ENCODE measurements at places on chromosomes 3 and 15. TPM values are rescaled to one million over a fixed set of nuclear protein-coding genes. Genes with fewer than 3 reads are reported as not detected.
A peak's percentile ranks its signal among the peaks of the same experiment; 100 is the strongest.

Gene SNTN
- not detected for total RNA-seq

- peak; percentile 63 for DNase-seq
Observed at GRCh38 chr3:66259566-66260255, 38.9 kb downstream of the SLC25A26 start.

GRCh38 chr3:186983659-186984058, 53.3 kb downstream of the ST6GAL1 start:
- no peak for DNase-seq

Gene KLHL24
- 221 TPM for total RNA-seq

Gene MYL3
- 33.1 TPM for total RNA-seq

Gene TMEM207
- not detected for total RNA-seq

Gene MINDY2
- total RNA-seq, result 23.9 TPM

GRCh38 chr3:75951941-75952340, 166.6 kb upstream of the ZNF717 start:
- DNase-seq, result no peak

GRCh38 chr3:158710601-158711000, 21.7 kb downstream of the RARRES1 start:
- DNase-seq, result no peak

Gene PDHB
- total RNA-seq, result 226 TPM

Gene SLC6A20
- total RNA-seq, result 1.2 TPM

Gene GNAT1
- total RNA-seq, result not detected
